Suprapubic skin (tissue), 4 donors: ENCODE measurements at places on chromosomes 4 and X. TPM values are rescaled to one million over a fixed set of nuclear protein-coding genes. Genes with fewer than 3 reads are reported as not detected.

DNA sequence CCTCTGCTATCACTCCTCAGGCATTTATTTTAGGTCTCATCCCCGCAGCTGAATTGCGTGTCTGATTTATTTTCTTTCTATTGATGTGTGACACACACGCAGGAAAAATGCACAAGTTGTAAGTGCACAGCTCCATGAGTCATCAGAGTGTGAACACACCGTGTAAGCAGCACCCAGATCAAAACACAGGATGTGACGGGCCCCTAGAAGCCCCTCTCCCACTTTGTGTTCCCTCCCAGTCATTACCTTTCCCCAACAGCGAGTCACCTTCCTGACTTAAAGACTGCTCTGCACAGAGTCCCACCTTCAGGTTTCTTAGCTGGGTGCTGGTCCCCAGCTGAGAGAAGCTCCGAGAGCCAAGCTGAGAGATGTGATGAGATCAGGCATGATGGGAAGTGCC is 436.7 kb downstream of the MID1IP1 start:
- H3K36me3 ChIP-seq = no peaks in the 10 kb centered on the region
- DNase-seq = no peak
- no peak overlapping the region for H3K27ac ChIP-seq
- H3K4me3 ChIP-seq = no peak overlapping the region

GRCh38 chr4:140238351-140239056 is 84.5 kb upstream of the MAML3 start:
- H3K27ac ChIP-seq = peak overlapping the region; percentile 84
- no peaks in the 10 kb centered on the region for H3K36me3 ChIP-seq
- H3K4me3 ChIP-seq = peak overlapping the region; percentile 19
- peaks cover 41% of the 10 kb centered on the region for H3K4me1 ChIP-seq

- H3K36me3 ChIP-seq = no peaks in the 10 kb centered on the region
- H3K4me3 ChIP-seq = no peak overlapping the region
- no peak for DNase-seq
- H3K27me3 ChIP-seq = no peaks in the 10 kb centered on the region
Observed at GRCh38 chrX:22445880-22446279, 173.2 kb downstream of the CBLL2 start.

The TMEM154 gene
- 121 TPM for total RNA-seq

The TCEAL9 gene
- total RNA-seq = 25.3 TPM

DNA sequence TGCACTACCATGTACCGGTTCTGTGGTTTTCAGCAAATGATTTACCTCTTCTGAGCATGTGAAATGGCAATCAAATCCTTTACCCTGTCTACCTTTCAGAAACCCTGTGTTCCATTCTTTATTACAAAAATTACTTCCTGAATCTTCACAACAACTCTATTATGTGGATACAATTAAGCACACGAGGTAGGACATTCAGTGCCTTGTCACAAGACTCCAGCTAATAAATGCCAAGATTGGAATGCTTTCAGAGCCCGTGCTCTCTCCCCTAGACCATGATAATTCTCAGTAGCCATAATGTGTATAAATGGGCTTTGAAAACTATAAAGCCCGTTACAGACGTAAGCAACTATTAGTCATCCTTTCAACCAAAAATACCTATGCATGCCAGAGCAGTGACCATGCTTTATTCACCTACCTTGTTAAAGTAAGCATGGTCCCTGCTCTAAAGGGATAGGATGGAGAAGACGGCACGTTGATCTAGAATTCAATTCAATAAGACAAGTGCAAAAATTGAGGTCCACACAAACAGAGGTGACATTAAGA is 2.4 kb downstream of the RXFP1 start:
- no peak overlapping the region for H3K4me3 ChIP-seq
- no peak for DNase-seq
- no peak overlapping the region for H3K27ac ChIP-seq

The VEGFD gene
- total RNA-seq = not detected

GRCh38 chrX:31057291-31057690 is 14.6 kb downstream of the FTHL17 start:
- H3K4me3 ChIP-seq = no peak overlapping the region
- no peaks in the 10 kb centered on the region for H3K4me1 ChIP-seq
- DNase-seq = no peak

The PUDP gene
- 5.9 TPM for total RNA-seq

- H3K36me3 ChIP-seq = peaks cover 16% of the 10 kb centered on the region
- DNase-seq = peak; percentile 62
- peak overlapping the region; percentile 63 for H3K4me3 ChIP-seq
- H3K27ac ChIP-seq = no peak overlapping the region
- H3K27me3 ChIP-seq = no peaks in the 10 kb centered on the region
- peaks cover 7% of the 10 kb centered on the region for H3K4me1 ChIP-seq
Observed at GRCh38 chrX:54042609-54043021, 1.7 kb downstream of the PHF8 start.

The CCKAR gene
- not detected for total RNA-seq

- no peaks in the 10 kb centered on the region for H3K27me3 ChIP-seq
- no peak for DNase-seq
- peaks cover 4% of the 10 kb centered on the region for H3K36me3 ChIP-seq
- H3K27ac ChIP-seq = no peak overlapping the region
Observed at GRCh38 chr4:13415068-13415785, 68.9 kb downstream of the RAB28 start.

DNA sequence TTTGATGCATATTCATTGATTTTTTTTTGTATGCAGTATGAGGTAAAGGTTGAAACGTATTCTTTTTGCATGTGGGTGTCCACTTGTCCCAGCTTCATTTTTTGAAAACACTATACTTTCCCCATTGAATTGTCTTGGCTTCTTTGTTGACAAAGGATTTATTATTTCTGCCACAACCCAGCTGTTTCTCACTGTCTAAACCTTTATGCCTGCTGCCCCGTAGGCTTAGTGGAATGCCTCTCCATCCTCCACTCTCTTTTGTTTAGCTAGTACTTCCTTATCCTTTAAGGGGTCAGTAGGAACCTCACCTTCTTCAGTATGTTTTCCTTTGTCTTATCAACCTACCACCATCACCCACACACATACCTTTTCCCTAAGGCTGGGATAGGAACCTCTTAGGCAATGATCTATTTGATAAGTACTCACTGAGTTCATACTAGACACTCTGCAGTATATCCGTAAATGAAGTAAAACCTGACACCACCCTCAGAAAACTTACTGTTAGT is 8.5 kb downstream of the FMR1 start:
- H3K36me3 ChIP-seq = no peaks in the 10 kb centered on the region
- H3K27me3 ChIP-seq = no peaks in the 10 kb centered on the region
- no peak overlapping the region for H3K27ac ChIP-seq
- no peak for DNase-seq
- no peak overlapping the region for H3K4me3 ChIP-seq

The NIPAL1 gene
- total RNA-seq = 32.1 TPM

DNA sequence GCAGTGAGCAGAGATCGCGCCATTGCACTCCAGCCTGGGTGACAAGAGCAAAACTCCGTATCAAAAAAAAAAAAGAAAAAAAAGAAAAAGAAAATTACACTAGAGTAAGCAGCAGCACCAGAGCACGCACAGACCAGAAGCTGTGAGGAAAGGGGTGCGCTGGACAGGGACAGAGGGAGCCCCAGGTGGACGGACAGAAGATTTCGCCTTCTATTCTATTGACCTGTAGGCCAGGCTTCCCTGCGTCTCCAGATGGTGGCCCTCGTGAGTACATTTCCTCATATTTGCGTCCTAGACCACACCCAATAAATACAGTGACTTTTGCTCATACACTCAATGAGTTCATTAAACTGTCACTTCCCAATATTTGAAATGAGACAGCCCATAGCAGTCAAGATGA is 19.1 kb downstream of the MTNR1A start:
- H3K4me1 ChIP-seq = no peaks in the 10 kb centered on the region
- H3K4me3 ChIP-seq = no peak overlapping the region
- no peak overlapping the region for H3K27ac ChIP-seq
- H3K36me3 ChIP-seq = no peaks in the 10 kb centered on the region
- no peaks in the 10 kb centered on the region for H3K27me3 ChIP-seq

DNA sequence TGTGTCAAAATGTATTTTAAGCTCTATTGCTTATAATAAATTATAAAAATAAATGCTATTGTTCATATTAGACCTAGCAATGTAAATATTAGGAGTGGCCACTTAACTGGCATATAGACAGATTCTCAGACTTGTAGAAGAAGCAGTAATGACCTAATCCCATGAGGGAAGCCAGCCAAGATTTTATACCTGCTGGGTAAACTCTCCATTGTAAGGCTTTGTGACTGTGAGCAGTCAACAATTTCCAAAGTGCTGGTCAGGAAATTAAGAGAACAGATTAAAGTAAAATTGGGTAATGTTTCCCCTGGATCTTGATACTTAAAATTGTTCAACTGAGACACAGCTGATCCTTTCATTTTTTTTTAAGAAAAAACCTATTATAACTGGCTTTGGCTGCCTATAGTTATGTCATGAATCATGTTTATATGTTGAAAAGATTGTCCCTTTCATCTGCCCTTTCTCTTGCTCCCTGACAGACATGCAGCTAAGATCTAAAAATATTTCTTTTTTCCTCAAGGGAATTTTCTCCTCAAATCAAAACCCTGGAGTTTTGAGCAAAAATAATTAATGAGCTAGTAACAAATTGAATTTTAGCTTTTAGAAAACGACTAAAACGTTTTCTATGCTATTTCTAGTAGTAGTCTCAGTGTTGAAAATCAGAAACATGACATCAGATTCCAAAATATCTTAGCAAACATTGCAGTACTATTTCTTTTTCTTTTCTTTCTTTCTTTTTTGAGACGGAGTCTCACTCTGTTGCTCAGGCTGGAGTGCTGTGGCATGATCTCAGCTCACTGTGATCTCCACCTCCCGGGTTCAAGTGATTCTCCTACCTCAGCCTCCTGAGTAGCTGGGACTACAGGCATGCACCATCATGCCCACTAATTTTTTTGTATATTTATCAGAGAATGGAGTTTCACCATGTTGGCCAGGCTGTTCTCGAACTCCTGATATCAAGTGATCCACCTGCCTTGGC is 77.9 kb downstream of the ADGRL3 start:
- H3K36me3 ChIP-seq = no peaks in the 10 kb centered on the region
- no peak overlapping the region for H3K4me3 ChIP-seq
- DNase-seq = no peak
- peak overlapping the region; percentile 6 for H3K27ac ChIP-seq

GRCh38 chr4:178258603-178259002 is 816.4 kb upstream of the AGA start:
- DNase-seq = no peak
- H3K36me3 ChIP-seq = no peaks in the 10 kb centered on the region
- no peaks in the 10 kb centered on the region for H3K27me3 ChIP-seq
- no peak overlapping the region for H3K27ac ChIP-seq
- H3K4me1 ChIP-seq = no peaks in the 10 kb centered on the region
- no peak overlapping the region for H3K4me3 ChIP-seq

DNA sequence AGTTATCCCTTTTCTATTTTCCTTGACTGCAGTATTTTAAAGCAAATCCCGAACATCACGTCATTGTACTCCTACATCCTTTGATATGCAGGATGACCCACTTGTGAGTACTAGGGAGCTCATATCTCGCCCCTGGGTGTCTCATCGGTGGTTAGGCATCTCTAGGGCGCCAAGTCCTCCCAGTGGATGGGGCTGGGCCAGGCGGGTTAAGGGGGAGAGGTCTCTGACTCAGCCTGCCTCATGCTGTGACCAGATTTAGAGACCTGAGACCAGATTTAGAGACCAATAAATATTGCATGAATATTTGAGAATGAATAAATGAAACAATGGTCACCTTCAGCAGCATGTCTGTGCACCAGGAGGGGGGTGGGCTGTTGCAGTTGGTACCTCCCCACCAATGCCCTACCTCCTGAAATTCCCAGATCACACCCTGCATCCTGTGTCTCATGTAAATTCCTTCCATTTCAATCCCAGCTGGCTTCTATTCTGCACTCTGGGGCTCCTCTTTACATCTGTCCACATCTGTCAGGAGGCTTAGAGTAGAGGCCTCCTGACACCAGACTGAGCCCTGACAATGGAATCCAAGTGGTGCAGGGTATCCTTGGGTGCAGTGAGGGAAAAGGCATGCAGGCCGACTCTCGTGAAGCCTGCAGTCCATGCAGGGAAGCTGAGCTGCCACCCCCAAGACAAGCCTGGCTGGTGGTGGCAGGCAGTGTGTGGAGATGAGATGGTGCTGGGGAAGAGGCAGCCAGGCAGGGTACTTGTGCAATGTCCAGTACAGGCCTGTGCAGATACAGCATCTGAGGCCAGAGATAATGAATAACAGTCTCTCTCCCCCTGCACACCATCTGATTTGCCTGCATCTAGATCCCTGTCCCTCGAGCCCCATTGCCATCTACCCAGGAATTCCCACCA is 5.2 kb downstream of the APLN start:
- H3K4me3 ChIP-seq = no peak overlapping the region
- no peak for DNase-seq
- no peak overlapping the region for H3K27ac ChIP-seq

The CNGA1 gene
- 2.2 TPM for total RNA-seq

- no peak for DNase-seq
- H3K4me1 ChIP-seq = peaks cover 17% of the 10 kb centered on the region
- H3K36me3 ChIP-seq = no peaks in the 10 kb centered on the region
- peaks cover 2% of the 10 kb centered on the region for H3K27me3 ChIP-seq
- H3K4me3 ChIP-seq = no peak overlapping the region
- H3K27ac ChIP-seq = no peak overlapping the region
Observed at GRCh38 chr4:110484767-110485166, 8.8 kb downstream of the ENPEP start.

The NDST3 gene
- total RNA-seq = not detected

The DUSP21 gene
- total RNA-seq = not detected

GRCh38 chr4:31022702-31023101 is 302.5 kb downstream of the PCDH7 start:
- H3K4me1 ChIP-seq = peaks cover 4% of the 10 kb centered on the region
- DNase-seq = no peak
- H3K27ac ChIP-seq = no peak overlapping the region
- H3K27me3 ChIP-seq = no peaks in the 10 kb centered on the region

GRCh38 chr4:17066236-17066635 is 167.8 kb upstream of the LDB2 start:
- no peaks in the 10 kb centered on the region for H3K27me3 ChIP-seq
- peaks cover 20% of the 10 kb centered on the region for H3K4me1 ChIP-seq
- H3K36me3 ChIP-seq = no peaks in the 10 kb centered on the region
- DNase-seq = no peak
- no peak overlapping the region for H3K27ac ChIP-seq
- no peak overlapping the region for H3K4me3 ChIP-seq

GRCh38 chr4:37450911-37451310 is 206.4 kb downstream of the NWD2 start:
- H3K4me1 ChIP-seq = peaks cover 17% of the 10 kb centered on the region
- peaks cover 42% of the 10 kb centered on the region for H3K27me3 ChIP-seq
- no peak overlapping the region for H3K27ac ChIP-seq
- no peak overlapping the region for H3K4me3 ChIP-seq
- no peaks in the 10 kb centered on the region for H3K36me3 ChIP-seq
- DNase-seq = no peak

GRCh38 chr4:177384856-177385397 is 57.3 kb downstream of the AGA start:
- H3K36me3 ChIP-seq = no peaks in the 10 kb centered on the region
- H3K4me1 ChIP-seq = peaks cover 1% of the 10 kb centered on the region
- DNase-seq = no peak
- H3K27me3 ChIP-seq = no peaks in the 10 kb centered on the region

- H3K27ac ChIP-seq = no peak overlapping the region
- no peak for DNase-seq
- no peaks in the 10 kb centered on the region for H3K4me1 ChIP-seq
- H3K4me3 ChIP-seq = no peak overlapping the region
- H3K27me3 ChIP-seq = no peaks in the 10 kb centered on the region
- H3K36me3 ChIP-seq = no peaks in the 10 kb centered on the region
Observed at GRCh38 chr4:128670513-128670912, 139.0 kb upstream of the JADE1 start.

The SPRY1 gene
- total RNA-seq = 381 TPM

GRCh38 chrX:114611018-114611619 is 27.2 kb downstream of the HTR2C start:
- no peaks in the 10 kb centered on the region for H3K27me3 ChIP-seq
- H3K27ac ChIP-seq = no peak overlapping the region
- H3K36me3 ChIP-seq = no peaks in the 10 kb centered on the region
- no peak overlapping the region for H3K4me3 ChIP-seq
